Stimulated activated effector memory CD8-positive, alpha-beta T cell treated with anti-CD3 and anti-CD28 coated beads, Interleukin-12 subunit alpha, Interleukin-12 subunit beta, amount 100 ng/mL, for 72 hours (primary cell): ENCODE measurements at places on chromosomes 2 and 18.

DNA sequence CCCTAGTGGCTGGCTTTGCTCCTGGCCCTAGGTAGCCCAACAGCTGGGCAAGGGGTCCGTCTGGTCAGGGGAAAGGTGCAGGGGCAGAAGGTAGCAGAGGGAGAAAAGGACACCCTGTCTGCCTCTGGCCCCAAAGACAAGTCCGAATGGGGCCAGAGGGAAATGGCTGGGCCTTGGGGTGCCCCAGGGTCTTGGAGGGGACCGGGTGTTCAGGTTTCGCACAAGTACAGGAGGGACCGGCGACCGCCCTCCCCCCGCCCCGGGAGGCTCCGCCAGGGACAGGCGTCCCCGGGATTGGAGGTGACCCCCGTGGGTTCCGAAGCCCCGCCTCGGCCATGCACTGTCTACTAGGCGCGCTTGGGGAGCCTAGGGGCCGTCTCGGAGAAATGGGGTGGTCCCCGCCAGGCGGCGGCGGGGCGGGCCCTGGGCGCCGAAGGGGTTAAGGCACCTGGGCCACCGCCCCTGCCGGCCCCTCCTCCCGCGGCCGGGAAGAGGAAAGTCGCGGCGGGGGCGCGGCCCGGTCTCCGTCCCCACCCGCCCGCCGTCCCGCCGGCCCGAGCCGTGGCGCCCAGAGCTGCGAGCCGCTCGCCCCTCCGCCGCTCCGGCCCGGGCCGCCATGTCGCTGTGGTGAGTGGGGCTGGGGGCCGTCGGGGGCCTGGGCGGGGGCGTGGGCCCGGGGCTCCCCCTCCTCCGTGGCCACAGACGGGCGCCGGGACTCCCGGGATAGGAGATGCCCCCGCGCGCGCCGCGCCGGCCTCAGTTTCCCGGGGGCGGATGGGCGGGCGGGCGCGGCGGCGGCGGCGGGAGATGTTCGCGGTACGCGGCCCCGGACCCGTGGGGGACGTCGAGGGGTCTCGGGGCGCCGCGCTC, at the start of gene B3GNT7:
Gene B3GNT7 (plus strand): TSS at position 523 of the 870 bp plus-strand sequence. CDS start 94 bp downstream, at position 617.
- no peak for DNase-seq

- no peak for DNase-seq
Observed at GRCh38 chr2:28626891-28627421, 124.7 kb upstream of the PPP1CB start.

- DNase-seq, result no peak
Observed at GRCh38 chr2:45045706-45046105, 36.5 kb upstream of the SIX2 start.

DNA sequence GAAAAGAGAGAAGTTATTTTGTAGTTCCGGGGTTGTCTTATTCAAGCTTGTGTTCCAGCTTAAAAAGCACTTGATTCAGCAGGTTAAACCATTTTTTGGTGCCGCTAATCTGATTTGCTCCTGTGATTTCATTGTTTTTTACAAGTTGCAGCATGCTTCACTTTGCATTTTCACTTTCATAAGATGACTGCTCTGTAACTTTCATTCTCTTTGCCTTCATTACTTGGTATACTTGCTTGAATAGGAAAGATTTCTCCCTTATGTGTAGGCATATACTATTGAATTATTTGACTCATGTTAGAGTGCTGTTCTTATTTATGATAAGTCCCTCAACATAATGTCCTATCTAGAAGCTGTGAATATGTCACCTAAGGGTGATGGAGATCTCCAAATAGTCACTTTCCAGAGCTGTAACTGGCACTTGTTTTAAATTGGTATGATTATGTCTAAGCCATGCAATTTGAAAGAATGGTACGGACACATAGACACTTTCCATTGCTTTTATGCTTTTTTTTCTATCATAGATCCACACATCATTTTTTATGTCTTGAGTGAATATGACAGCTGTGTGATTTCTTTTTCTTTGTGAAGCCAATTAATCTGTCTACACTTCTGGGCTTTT, 254.5 kb downstream of the DSEL start:
- DNase-seq, result no peak

DNA sequence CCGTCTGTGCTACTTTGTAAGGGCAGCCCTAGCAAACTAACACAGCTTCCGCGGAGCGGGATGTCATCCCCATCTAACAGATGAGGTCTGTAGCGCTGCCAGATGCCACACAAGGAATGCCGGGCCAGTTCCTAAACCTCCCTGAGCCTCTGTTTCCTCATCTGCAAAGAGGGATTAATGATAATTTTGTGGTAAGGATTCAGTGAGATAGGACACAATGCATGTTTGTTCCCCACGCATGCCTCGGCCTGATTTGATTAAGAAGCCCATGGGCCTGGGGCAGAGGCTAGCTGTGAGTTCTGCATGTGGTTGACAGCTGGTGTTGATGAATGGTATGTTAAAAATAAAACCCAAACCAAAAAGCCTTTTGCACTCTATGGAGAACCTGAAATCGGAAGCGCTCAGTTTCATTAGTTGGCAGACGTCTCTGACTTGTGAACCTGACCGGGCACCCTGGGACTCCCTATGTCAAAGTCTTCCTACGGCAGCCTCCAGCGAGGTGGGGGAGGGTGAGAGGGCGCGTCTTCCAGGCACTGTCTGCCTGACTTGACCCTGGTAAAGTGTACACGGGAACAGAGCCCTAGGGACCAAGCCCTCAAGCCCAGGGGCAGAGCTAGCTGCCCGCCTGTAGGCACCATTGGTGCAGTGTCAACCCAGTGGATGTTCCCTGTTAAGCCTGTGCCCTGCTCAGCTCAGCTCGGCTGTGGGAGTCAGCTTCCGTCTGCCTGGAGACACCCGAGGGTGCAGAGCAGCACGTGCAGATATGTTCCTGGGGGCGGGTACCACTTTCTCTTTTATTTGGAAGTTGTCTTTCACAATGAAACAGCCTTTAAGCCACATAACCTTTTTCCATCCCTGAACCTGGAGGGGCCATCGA, 14.8 kb upstream of the INHBB start:
- DNase-seq, result no peak

DNA sequence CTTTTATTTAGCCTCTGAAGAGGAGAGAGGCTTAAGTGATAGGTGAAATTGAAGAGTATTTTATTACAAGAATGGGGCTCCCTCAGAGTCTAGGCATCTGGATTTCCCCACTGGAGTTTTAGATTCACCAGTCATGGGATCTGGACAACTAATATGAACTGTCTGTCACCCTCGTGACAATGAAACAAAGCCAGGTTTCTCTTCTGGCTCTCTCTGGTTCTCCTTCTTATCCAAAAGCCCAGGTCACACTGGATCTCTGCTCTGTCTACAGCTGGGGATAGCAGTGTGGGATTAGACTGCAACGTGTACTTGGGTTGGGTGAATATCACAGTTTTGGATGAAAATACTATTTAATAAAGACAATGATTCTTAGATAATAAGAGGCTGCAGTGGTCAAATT, 31.2 kb downstream of the LHCGR start:
- no peak for DNase-seq

DNA sequence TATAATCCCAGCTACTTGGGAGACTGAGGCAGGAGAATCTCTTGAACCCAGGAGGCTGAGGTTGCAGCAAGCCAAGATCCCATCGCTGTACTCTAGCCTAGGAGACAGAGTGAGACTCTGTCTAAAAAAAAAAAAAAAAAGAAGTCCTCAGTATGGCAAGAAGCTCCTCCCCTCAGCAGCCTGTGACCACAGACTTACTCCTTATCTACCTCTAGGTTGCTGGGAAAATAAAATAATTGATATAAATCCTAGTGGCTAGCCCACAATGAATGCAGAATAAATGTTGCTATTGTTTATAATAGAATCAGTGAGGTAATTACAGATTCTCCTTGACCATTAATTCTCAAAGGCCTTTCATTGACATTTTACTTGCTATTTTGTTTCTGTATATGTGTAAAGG, 70.6 kb downstream of the IRS1 start:
- no peak for DNase-seq

DNA sequence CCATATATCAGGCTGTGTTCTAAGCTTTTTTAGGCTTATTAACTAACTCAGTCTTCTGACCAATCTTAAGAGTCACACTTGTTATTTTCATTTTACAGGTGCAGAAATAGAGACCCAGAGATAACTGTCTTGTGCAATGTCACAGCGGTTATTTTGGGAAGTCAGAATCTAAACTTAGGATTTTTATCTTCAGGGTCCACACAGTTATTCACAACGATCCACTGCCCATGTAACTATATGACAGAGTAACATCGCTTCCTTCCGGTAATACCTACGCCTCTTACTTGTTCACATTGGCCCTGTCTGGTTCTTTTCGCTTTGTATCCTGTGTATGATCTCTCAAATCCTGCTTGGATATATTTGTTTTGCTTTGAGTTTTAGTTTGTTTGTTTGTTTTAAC, 631.7 kb downstream of the LRP1B start:
- DNase-seq, result no peak

GRCh38 chr18:22250591-22250996, 81.2 kb downstream of the GATA6 start:
- no peak for DNase-seq

DNA sequence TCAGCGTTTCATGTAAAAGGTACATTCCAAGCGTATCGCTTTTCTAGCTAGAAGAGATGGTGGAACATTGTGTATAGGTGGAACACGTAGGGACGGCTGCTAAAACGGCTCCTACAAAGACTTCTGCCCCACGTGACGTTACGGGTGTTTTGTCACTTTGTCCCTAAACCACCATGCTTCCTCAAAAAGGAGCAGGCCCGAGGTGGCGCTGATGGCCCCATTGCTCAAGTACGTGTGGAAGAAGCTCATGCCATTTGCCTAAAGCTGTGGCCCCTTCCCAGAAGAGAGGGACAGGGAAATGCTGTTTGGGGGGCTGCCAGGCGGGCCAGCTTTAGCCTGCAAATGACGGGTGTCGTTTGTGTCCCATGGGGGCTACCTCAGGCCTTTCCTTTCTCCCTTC, 72.7 kb downstream of the TMEM247 start:
- DNase-seq, result no peak

GRCh38 chr2:8669157-8669817, 12.6 kb upstream of the ID2 start:
- DNase-seq, result no peak

GRCh38 chr2:62660582-62661262, 44.8 kb upstream of the EHBP1 start:
- no peak for DNase-seq
